ENCODE measurements at places on chromosomes 13 and 19. TPM values are rescaled to one million over a fixed set of nuclear protein-coding genes. Genes with fewer than 3 reads are reported as not detected.

DNA sequence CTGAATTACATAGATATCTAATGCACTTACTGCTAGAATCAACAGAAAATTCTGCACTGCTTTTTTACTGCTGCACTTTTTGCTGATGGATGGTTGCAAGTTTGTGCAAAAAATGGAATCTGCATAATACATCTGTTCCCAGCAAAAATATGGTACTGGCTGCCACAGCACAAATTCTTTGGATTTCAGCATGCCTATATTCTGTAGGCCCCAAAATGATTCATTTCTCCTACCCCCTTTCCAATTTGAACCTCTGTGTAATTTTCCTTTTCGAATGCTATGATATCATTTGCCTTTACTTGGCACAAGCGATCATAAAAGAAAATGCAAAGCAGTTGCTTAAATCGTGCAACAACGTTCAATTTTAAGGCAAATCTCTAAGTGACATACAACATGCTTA lies 524.2 kb upstream of the NBEA start:
- no peak for DNase-seq

GRCh38 chr13:105329359-105329758 lies 1206.1 kb downstream of the EFNB2 start:
- DNase-seq: no peak

DNA sequence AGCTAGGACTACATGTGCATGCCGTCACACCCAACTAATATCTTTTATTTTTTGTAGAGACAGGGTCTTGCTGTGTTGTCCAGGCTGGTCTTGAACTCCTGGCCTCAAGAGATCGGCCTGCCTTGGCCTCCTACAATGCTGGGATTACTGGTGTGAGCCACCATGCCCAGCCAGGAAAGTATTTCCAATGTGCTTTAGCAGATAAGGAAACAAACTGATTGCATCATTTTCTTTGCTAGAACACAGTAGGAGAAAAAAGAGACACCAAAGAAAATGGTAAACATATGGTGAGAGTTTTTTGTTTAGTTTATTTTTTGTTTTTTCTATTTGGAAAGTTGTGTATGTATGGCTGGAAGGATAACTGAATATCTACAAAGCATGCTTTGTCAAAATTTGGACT lies 46.9 kb upstream of the AKAP11 start:
- no peak for DNase-seq

- no peak for DNase-seq
These were observed 13.1 kb downstream of the XRCC1 start for GRCh38 chr19:43562226-43562697.

DNA sequence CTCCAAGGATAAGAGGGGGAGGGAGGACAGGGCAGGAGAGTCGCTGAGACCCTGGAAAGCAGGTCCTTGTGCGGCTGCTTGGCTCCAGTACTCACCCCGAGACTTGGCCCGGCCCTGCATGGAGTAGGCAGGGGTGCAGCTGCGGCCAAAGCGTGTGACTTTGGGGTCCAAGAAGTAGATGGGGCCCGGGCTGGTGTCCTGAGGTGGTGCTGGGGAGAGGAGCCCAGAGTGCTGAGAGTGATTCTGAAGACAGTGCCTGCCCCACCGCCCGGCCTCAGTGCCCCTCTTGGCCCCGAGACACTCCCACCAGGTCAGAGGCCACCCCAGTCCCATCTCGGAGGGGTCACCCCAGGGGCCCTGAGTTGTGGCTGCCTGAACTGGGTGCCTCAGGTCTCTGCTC lies 6.7 kb upstream of the SHC2 start:
- DNase-seq: no peak

DNA sequence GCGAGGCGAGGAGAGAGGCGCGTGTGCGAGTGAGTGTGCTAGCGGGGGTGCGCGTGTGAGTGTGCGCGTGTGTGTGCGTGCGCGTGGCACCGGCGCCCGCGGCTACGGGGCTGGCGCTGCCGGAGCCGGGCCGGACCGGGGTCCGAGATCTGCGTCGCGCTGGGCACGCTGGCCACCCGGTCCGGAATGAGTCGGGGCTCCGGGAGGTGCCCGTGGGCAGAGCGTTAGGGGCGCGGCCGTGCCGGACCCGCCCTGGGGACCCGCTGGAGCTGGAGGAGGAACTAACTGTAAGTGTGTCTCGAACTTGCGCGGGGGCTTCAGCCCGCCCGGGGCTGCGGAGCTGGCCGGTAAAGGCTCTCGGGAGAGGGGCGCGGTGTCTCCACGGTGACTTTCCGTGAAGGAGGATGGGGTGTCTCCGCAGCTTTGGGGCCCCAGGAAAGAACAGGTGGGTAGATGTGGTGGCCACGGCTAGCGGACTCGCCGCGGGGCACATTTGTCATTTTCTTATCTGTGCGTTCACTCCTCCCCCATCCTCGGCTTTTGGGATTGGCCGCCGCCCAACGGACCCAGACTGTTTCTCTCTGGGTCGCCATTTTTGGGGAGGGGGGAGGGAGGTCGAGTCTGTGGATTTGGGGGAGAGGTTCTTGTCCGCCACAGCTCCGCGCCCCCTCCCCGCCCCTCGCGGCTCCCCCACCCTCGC lies 10.1 kb upstream of the SOX1 start:
- DNase-seq: no peak

DNA sequence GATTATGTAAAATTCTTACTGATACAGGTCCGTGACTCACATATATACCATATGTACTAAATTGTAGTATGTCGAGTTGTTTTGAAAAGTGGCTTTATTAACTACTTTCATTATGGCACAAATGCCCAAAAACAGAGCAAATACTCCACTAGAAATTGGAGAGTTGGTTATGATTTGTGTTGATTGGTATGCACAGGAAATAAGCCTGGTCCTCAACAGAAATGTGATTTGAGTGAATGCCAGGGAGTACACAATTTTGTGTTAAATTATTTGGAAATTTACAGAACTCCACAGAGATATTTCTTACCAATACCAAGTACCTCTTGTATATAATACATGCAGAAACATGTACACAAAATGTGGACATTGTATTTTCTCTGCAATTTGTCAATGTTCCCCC lies 676.7 kb downstream of the PCDH9 start:
- no peak for DNase-seq

GRCh38 chr13:76425935-76426334 lies 460.3 kb downstream of the KCTD12 start:
- no peak for DNase-seq

GRCh38 chr19:53868091-53868891 lies 608 bp downstream of the MYADM start:
- DNase-seq: peak; percentile 78

DNA sequence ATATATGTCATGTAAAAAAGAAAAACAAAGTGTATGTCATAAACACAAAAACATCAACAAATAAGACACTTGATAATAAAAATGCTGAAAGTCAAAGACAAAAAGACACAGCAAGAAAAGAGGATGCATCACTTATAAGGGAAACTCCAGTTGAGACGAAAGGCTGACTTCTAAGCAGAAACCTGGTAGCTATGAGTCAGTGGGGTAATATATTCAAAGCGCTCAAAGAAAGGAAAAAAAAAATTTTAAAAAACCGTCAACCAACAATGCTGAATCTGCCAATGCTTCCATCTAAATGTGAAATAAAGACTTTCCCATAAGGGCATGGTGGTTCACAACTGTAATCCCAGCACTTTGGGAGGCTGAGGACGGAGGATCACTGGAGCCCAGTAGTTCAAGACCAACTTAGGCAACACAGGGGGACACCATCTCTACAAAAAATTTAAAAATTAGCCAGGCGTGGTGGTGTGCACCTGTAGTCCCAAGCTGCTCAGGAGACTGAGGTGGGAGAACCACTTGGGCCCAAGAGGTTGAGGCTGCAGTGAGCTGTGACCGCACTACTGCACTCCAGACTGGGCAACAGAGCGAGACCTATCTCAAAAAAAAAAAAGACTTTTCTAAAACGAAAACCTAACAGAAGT lies 24.0 kb downstream of the USP12 start:
- no peak for DNase-seq

SMAD9 gene
- 19.7 TPM for total RNA-seq

LRRC63 gene
- 0.29 TPM for total RNA-seq

- no peak for DNase-seq
These were observed 265.9 kb downstream of the TBC1D4 start for GRCh38 chr13:75216038-75216437.

DNA sequence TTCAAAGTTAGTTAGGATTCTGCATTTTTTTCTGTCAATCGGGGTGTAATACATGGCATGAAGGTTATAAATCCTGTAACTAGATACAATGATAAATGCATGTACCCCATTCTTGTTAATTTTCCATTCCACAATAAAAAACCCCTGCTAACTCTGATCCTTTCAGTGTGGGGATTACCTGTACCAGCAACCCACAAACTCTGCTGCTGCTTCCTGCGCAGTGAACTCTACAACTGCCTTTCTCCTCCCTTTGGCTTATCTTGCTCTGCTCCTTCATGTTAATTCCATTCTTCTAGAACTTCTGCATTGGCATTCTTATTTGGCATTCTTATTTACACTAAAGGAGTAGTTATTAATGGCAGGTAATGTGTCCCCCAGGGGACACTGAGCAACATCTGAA lies 273.1 kb downstream of the KLF12 start:
- no peak for DNase-seq

ZNF208 gene
- total RNA-seq: not detected
